ENCODE measurements at places on chromosomes 12 and 14.

DNA sequence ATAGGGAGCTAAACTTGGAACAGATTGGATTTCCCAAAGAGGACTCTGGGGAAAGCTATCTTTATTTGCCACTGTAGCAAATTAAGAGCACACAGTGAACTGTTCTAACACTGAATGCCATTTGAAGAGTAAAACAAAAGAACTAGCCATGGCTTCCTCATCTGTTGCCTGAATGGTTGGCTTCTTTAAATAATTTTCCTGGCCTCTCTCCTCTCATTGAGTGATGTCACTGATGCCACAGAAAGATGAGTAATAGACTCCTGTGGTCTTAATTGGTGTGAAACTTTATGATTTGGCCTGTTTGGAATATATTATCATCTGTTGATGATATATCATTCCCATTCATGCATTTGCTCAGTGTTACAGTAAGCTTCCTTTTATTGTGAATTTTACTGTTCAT, 42.5 kb downstream of the WDR20 start:
- DNase-seq, result no peak

- DNase-seq, result no peak
Observed at GRCh38 chr14:91961297-91962220, 14.1 kb upstream of the FBLN5 start.

DNA sequence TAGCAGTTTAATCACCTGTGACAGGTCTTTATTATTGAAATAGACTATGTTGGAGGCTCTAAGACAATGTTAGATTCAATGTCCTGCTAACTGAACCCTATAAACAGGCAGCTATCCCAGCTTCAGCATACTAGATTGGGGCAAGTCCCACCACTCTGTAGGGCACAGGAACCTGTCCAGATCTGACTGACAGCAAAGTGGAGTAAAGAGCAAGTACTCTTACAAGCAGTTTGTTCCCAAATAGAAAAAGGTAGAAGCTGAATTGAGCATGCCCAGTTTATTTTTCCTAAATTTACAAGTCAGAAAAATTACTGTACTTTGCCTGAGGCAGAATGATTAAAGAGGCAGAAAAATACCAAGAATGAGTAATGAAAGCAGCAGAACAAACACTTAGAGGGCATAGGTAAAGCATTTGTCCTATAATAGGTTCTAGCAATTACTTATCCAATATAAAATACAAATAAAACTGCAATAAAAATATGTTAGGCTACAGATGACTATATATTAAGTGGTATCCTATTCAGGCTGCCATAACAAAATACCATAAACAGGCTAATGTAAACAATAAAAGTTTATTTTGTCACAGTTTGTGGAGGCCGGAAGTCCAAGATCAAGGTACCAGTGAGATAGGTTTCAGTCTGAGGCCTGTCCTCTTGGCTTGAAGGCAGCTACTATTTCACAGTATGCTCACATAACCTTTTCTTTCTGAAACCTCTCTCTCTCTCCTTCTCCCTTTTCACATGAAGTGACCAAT, 868.2 kb downstream of the C12orf50 start:
- DNase-seq, result no peak

GRCh38 chr12:123150275-123150743, 581 bp downstream of the PITPNM2 start:
- DNase-seq, result no peak

GRCh38 chr12:26276709-26277108, 81.3 kb downstream of the SSPN start:
- DNase-seq, result no peak

- DNase-seq, result no peak
Observed at GRCh38 chr12:60415351-60415750, 819.5 kb downstream of the SLC16A7 start.

DNA sequence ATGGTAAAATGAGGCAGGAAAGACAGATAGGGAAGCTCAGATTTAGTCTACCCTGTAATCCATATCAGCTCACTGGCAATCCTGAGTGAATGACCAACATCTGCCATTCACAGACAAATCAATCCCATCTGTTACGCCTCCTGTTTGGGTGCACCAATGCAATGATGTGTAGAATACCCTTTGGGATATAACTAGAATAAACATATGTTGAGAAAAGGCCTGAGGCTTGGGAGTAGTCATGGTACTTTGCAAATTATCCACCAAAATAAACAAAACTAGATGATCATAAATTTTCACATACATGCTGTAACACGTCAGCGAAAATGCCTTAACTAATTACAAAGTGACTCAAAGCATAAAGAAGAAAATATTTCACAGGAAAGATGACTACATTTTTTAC, 78.8 kb downstream of the KCNC2 start:
- DNase-seq, result no peak

- DNase-seq, result no peak
Observed at GRCh38 chr12:59494617-59495016, 101.2 kb upstream of the SLC16A7 start.

GRCh38 chr12:57224973-57225679, 4.4 kb upstream of the SHMT2 start:
- peak; percentile 53 for DNase-seq

DNA sequence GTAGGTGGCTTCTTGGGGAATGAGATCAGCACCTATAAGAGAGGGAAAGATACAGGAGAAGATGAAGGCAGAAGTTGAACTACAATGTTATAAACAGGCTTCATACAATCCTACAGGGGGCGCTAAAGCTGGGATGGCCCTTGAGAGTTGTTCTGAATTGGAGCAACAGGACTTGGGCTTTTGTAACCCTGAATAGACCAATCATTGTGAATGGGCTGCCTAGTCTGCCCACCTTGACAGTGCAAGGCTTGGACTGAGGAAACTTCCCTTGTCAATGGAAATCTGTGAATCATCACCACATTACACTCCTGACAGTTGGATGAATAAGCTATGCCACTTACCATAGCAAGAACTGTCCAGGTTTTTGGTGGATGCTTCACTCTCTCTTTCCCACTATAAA, 306.1 kb downstream of the KCNC2 start:
- no peak for DNase-seq

DNA sequence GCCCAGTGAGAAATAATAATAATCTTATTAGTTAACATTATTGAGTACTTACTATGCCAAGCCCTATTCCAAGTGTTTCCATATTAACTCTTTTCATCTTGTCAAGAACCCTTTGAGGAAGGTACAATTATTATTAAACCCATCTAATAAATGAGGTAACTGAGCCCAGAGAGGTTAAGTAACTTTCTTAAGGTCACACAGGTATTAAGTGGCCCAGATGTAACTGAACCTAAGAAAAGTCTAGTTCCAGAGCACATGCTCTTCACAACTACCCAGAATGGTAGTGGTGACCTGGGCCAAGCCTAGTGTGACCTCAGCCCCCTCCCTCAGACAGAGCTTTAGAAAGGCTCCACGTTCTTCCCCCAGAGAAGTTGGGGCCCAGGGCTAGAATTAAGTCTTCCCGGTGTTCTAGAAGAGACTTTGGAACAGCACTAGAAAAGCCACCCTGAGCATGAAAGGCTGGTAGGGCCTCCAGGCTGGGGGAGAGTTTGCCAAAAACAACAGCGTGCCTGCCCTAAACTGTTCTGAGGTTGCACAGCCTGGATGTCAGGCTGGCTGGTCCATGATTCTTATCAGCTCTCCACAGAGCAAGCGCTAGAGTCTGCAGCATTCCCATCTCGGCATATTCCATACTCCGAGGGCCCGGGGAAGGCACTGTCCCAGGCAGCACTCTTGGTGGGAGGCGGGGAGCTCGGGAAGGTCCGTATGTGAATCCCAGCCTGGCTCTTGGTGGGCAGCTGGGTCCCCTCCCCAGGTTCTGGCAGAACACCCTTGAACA, 41.3 kb upstream of the CTDSP2 start:
- no peak for DNase-seq

DNA sequence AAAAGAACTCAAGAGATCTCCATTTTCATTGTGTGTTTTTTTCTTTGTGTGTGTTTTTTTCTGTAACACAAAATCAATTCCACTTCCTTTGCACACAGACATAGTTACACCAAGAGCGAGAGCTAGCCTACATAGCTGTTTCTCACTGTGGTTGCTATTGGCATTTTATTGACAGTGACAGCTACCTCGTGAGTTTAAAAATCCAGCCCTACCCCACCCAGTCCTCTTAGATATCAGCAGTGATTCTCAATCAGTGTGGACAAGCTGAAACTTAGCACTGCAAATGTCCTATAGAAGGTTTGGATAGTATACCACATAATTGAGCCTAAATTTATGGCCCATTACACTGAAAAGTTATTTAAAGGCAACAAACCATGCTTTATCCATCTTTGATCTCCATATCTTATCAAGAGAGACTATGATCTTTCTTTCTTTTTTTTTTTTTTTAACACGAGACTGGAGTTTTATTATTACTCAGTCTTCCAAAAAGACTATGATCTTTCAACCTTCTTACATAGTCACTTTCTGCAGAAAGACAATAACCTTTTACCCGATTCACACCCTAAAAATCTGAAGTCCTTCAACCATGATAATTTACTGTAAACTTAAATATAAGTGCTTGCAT, 46.8 kb downstream of the ATP2B1 start:
- DNase-seq, result no peak

- no peak for DNase-seq
Observed at GRCh38 chr12:7289743-7290142, 14.1 kb upstream of the ACSM4 start.

DNA sequence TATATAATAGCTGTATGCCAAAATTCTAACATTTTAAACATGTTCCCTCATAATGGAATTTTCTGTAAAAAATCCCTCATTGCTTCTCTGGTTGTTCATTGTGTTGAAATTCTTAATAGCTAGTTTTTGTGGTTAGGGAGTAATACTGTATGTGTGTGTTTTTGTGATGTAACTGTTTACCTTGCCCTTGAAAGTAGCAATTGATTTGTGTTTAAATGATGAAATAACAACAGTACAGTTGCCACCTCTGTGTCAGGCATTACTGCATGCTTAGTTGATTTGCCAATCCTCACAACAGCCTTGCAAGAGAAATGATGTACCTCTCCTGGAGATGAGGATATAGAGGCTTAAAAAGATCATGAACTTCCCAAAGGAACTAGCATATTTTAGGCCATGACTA, 94.9 kb downstream of the DAAM1 start:
- DNase-seq, result no peak

GRCh38 chr12:124871297-124871696, 7.6 kb upstream of the SCARB1 start:
- no peak for DNase-seq

GRCh38 chr12:48728807-48729206, 12.3 kb upstream of the CCNT1 start:
- DNase-seq, result no peak

- no peak for DNase-seq
Observed at GRCh38 chr12:33531261-33531660, 91.6 kb upstream of the SYT10 start.

- no peak for DNase-seq
Observed at GRCh38 chr14:29536886-29537511, 390.6 kb downstream of the PRKD1 start.

- no peak for DNase-seq
Observed at GRCh38 chr14:95525999-95526398, 8.9 kb upstream of the GLRX5 start.

DNA sequence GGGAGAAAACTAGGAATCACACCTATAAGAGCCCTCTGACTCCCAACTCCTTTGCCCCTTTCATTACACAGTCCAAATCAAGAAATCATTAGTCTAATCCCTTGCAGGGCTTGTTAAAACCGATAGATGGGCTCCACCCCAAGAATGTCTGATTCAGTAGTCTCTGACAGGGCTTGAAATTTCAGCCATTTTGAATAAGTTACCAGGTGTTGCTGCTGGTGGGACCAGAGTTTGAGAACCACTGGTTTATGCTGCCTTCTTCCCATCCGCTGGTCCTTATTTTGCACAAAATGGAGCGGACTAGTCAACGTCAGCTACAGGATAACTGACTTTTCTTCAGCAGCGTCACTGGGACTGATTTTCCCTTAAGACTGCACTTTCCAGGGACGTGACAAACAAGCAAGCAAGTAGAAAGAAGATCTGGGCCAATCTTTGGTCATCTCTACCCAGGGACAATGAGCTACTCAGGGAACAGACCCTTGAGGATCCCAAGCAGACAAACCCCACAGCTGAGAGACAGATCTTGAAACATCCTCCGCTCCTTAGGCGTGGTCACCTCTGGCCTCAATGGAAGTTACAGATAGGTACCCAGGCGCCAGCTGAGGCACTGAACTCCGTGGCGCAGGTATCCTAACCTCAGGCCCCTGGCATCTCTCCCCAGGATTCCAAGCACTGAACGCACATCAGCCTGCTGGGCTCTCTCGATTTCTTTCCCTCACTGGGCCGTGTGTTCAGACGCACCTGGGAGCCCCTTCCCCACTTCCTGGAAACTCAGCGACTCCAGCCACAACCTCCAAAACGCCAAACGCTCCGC, 900 bp downstream of the KCTD10 start:
- DNase-seq, result no peak

DNA sequence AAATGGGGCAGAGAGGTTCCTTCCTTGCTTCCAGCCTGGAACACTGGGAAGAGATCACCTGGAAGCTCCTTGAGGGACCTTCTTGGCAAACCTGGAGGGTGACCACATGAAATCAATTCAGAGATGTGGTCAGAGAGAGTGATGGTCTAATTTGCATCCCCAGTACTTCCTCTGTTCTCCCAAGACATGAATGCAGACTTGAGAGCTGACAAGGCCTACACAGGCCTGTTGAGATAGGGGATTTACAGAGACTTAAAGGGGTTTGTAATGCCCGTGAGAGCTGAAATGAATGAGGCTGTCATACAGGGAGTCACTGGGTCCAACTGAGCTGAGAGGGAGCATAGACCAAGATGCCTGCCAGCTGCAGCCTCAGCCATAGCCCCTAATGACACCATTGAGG, 45.1 kb downstream of the TMX1 start:
- no peak for DNase-seq

DNA sequence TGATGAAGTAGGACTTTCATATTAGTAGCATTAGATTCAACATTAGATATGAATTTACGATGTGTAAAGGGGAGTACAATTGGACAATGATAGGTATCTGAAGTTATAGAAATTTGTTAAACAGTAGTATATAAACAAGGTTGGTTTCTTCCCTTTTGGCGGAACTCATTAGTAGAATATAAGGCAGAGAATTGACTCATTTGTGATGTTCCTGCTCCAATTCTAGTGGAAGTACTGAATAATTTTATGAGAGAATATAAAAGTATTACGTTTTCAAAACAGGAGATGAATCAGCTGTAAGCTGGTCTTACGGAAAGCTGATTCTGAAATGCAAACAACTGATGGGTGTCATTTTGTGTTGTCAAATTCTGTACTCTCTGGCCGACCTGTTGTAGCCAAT, 13.4 kb downstream of the ZC3H14 start:
- no peak for DNase-seq
